ENCODE measurements at places on chromosomes 7 and 10. TPM values are rescaled to one million over a fixed set of nuclear protein-coding genes. Genes with fewer than 3 reads are reported as not detected.
A peak's percentile ranks its signal among the peaks of the same experiment; 100 is the strongest.

GRCh38 chr10:84407388-84408049, 79.1 kb downstream of the CCSER2 start:
- no peak overlapping the region for H3K4me3 ChIP-seq
- H3K36me3 ChIP-seq = no peaks in the 10 kb centered on the region

- no peaks in the 10 kb centered on the region for H3K27me3 ChIP-seq
- no peaks in the 10 kb centered on the region for H3K36me3 ChIP-seq
- H3K4me3 ChIP-seq = no peak overlapping the region
- H3K4me1 ChIP-seq = peaks cover 21% of the 10 kb centered on the region
- no peak overlapping the region for H3K27ac ChIP-seq
- no peak for DNase-seq
Measured at GRCh38 chr7:144830024-144830785, 5.6 kb downstream of the TPK1 start.

GRCh38 chr10:122089311-122090017, 100.5 kb downstream of the TACC2 start:
- H3K4me3 ChIP-seq = no peak overlapping the region
- no peak for DNase-seq
- peaks cover 17% of the 10 kb centered on the region for H3K27me3 ChIP-seq
- H3K36me3 ChIP-seq = no peaks in the 10 kb centered on the region

DNA sequence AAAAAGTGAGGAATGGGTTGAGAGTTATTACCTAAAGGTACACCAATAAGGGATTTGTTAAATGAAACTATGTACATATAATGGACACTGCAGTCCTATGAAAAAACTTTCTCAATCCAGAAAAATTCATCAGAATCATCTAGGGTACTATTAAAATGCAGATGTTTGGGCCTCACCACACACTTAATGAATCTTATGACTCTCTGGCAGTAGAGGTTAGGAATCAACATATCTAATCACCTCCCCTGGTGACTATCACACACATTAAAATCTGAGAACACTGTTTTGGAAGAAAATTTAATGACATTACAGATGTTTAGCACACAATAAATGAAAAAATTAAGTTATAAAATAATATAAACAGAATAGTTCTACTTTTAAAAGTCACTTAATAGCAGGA, 32.1 kb downstream of the BAZ1B start:
- DNase-seq = no peak
- H3K4me1 ChIP-seq = no peaks in the 10 kb centered on the region
- peaks cover 97% of the 10 kb centered on the region for H3K36me3 ChIP-seq
- no peak overlapping the region for H3K4me3 ChIP-seq
- no peaks in the 10 kb centered on the region for H3K27me3 ChIP-seq

DNA sequence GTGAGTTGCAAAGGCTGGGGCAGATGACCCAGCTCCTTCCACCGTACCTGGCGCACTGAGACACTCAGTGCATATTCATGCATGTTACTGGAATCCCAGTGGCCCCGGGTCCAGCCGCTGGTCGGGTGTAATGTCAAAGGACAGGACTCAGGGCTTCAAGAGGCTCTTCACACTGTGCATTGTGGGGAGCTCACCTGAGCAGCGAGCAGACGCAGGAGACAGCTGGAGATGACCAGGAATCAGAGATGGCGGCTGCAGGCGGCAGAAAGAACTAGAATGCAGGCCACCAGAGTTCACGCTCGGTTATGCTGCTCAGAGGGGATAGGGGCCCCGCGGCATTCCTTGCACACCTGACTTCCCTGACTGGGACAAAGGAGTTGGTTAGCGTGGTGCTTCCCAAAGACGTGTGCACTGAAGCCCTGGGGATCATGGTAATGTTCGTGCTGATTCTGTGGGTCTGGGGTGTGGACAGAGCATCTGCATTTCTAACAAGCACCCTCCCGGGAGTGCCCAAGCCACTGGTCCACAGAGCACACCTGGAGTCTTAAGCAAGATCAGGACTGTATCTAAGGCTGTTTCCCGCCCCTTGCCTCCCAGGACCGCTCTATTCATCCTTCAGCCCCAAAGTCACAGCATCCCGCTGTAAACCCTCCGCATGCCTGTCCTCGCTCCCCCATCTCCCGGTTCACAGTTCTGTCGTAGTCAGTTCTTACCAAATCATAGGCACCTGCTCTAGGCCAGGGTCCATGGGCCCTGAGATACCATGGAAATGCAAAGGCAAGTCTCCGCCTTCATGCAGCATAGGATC, 71.0 kb downstream of the MKI67 start:
- H3K36me3 ChIP-seq = no peaks in the 10 kb centered on the region
- H3K4me3 ChIP-seq = no peak overlapping the region
- DNase-seq = no peak
- no peaks in the 10 kb centered on the region for H3K27me3 ChIP-seq
- H3K4me1 ChIP-seq = no peaks in the 10 kb centered on the region
- no peak overlapping the region for H3K27ac ChIP-seq

DNA sequence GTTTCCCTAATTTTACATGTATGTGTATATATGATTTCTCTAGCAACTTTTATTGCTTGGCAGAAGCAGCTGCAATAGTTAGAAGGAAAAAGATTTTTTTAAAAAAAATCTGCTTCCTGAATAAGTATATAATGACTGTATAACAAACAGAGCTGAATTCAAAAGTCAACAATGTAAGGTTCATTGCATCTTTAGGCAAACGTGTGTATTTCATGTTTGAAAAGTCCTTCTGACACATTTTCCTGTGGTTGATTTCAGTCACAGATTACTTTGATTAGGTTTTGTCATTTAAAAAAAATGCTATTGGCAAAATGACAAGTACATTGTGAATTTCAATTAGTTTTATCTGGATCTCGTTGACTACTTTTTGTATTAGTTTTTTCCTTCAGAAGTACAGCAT, 231.0 kb downstream of the CSTF2T start:
- no peak for DNase-seq
- H3K27ac ChIP-seq = no peak overlapping the region

DNA sequence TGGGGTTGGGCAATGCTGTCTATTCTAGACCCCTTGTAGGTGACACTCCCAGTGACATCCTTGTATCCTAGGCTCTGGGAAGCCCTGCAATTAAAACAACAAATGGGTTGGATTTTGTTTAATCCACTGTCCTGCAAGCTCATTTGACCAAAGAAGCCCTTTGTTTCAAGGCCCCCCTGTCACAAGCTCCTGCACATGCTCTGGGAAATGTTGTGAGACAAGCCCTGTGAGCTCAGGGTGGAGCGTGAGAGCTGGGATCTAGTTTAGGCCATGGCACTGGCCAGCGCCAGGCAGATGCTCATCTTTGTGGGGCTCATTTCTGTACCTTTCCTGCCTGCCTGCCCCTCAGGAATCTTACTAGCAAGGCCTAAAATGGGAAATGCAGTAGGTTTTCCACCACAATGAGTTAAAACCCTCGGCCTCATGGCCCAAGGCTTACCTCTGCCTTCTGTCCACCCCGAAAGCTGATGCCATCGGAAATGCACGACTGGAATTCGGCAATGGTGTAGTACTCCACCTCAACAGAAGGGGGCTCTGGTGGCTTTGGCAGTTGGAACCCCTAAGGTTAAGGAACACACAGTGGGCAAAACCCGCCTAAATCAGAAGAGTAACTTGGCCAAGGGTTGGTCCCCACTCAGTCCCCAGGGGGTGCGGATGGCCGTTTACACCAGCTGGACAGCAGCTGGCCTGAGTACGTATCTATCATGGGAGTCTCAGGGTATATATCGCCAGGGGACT, 112.0 kb downstream of the NEURL1 start:
- H3K4me3 ChIP-seq = no peak overlapping the region
- H3K27ac ChIP-seq = no peak overlapping the region
- H3K4me1 ChIP-seq = no peaks in the 10 kb centered on the region

- peaks cover 22% of the 10 kb centered on the region for H3K4me1 ChIP-seq
- no peaks in the 10 kb centered on the region for H3K27me3 ChIP-seq
- H3K4me3 ChIP-seq = no peak overlapping the region
- no peak for DNase-seq
- H3K36me3 ChIP-seq = no peaks in the 10 kb centered on the region
- no peak overlapping the region for H3K27ac ChIP-seq
Measured at GRCh38 chr7:102988088-102988487, 75.3 kb downstream of the LRRC17 start.

GRCh38 chr10:24440817-24441797, 232.2 kb downstream of the KIAA1217 start:
- no peaks in the 10 kb centered on the region for H3K27me3 ChIP-seq
- H3K27ac ChIP-seq = peak overlapping the region; percentile 52
- peak; percentile 85 for DNase-seq
- no peaks in the 10 kb centered on the region for H3K36me3 ChIP-seq
- H3K4me1 ChIP-seq = peaks cover 38% of the 10 kb centered on the region

DNA sequence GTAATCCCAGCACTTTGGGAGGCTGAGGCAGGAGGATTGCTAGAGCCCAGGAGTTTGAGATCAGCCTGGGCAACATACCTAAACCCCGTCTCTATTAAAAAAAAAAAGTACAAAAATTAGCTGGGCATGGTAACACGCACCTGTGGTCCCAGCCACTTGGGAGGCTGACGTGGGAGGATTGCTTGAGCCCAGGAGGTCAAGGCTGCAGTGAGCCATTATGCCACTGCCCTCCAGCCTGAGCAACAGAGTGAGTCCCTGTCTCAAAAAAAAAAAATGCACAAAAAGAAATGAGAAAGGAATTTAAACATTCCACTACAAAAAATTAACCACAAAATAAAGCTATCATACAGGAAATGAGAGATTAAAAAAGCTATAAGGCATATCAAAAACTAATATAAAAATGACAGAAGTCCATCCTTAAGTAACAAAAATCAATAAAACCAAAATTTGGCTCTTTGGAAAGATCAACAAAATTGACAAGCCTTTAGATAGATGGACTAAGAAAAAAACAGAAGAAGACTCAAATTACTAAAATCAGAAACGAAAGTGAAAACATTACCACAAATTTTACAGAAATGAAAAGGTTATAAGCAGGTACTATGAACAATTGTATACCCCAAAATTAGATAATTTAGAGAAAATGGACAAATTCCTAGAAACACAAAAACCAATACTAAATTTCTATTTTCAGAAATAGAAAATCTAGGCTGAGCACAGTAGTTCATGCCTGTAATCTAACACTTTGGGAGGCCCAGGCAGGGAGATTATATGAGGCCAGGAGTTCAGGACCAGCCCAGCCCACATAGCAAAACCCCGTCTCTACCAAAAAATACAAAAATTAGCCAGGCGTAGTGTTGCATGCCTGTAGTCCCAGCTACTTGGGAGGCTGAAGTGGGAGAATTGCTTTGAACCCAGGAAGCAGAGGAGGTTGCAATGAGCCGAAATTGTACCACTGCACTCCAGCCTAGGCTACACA, 42.4 kb upstream of the NANOS1 start:
- H3K4me3 ChIP-seq = no peak overlapping the region
- H3K36me3 ChIP-seq = no peaks in the 10 kb centered on the region
- H3K27me3 ChIP-seq = peaks cover 4% of the 10 kb centered on the region
- DNase-seq = no peak
- H3K4me1 ChIP-seq = no peaks in the 10 kb centered on the region

DNA sequence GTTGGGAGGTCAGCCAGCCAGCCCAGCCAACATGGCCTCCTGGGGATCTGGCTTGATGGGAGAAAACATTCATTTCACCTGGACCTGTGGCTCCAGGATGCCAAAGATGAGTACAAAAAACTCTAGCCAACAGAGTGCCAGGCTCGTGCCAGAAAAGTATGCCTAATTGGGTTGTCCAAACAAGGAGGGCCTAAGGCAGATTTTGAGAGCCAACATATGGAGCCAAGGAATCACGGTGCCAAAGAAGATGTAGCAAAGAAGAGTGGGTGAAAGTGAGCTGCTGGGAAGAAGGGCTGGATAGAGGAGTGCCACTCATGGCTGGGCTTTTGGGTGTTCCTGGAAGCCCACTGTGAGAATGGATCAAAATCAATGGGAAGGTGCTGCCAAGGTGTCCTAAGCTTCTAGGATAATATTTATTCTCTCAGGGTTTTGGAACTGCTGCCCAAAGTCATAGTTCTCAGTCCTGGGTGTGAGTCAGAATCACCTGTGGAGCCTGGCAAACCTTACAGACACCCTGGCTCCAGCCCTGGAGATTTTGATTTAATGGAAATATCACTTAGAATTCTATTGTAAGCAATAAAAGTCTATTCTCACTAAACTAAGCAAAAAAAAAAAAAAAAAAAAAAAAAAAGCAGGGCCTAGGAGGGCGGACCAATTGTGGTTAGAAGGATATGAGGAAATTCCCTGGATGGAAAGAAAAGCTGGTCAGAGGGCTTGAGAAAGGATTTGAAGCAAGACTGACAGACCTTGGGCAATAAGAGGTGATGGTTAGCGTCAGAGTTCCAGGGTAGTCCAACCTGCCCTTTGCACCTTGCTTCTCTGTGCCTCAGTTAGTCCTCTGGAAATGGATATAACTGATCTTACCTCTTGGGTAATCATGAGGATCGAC, 182.2 kb upstream of the PRR15 start:
- H3K4me1 ChIP-seq = no peaks in the 10 kb centered on the region
- H3K27me3 ChIP-seq = peaks cover 16% of the 10 kb centered on the region
- H3K27ac ChIP-seq = no peak overlapping the region
- no peak overlapping the region for H3K4me3 ChIP-seq

TFEC gene
- not detected for total RNA-seq

TRIM50 gene
- total RNA-seq = not detected

AKR1C8 gene
- total RNA-seq = not detected

LIMK1 gene
- 60.5 TPM for total RNA-seq

Measured in SJSA1 (cell line).